ENCODE measurements at places on chromosomes 2 and 18. TPM values are rescaled to one million over a fixed set of nuclear protein-coding genes. Genes with fewer than 3 reads are reported as not detected.
A peak's percentile ranks its signal among the peaks of the same experiment; 100 is the strongest.

The TRIM54 gene
- not detected for total RNA-seq

The CREG2 gene
- 0.37 TPM for total RNA-seq

The BBS5 gene
- total RNA-seq: 0.58 TPM

DNA sequence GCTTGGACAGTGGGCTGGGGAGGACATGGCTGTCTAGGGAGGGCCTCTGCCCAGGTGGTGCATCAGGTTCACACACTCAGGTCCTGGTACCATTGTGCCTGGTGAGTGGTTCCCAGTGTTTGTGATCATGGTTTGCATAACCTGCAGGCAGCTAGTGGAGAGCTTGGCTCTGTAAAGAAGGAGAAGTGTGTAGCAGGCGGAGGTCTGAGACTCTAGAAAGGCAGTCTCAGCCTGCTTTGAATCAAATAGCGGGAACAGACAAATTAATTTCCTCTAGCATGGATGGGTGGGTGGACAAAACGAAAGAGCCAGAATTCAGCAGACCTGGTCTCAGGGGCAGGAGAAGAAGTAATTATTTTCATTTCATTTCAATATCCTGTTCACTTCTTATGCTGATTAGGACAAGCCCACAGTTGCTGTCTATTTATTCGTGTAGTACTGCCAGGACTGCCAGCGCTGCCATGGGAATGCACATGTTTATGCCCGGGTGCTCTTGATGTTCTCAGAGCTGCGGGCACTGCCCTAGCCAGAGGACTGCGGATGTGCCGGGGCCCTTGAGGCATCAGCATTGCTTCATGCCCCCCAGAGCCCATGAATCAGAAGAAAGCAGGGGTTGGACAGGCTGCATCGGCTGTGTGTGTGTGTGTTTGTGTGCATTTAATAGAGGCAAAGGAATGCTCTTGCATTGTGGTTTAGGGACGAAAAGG is 45.4 kb upstream of the DLX2 start:
- H3K4me3 ChIP-seq: no peak overlapping the region
- H3K36me3 ChIP-seq: no peaks in the 10 kb centered on the region
- H3K4me1 ChIP-seq: no peaks in the 10 kb centered on the region
- no peaks in the 10 kb centered on the region for H3K27me3 ChIP-seq
- no peak overlapping the region for H3K27ac ChIP-seq

- no peaks in the 10 kb centered on the region for H3K36me3 ChIP-seq
- no peak overlapping the region for H3K4me3 ChIP-seq
- no peak for DNase-seq
- no peaks in the 10 kb centered on the region for H3K4me1 ChIP-seq
- no peaks in the 10 kb centered on the region for H3K27me3 ChIP-seq
Observed at GRCh38 chr2:146818122-146818521, 1026.7 kb upstream of the ACVR2A start.

GRCh38 chr2:241393524-241394196 is 37.6 kb downstream of the FARP2 start:
- no peak overlapping the region for H3K4me3 ChIP-seq
- H3K4me1 ChIP-seq: no peaks in the 10 kb centered on the region
- no peak for DNase-seq
- peaks cover 10% of the 10 kb centered on the region for H3K36me3 ChIP-seq
- H3K27me3 ChIP-seq: no peaks in the 10 kb centered on the region
- H3K27ac ChIP-seq: no peak overlapping the region

GRCh38 chr18:79058007-79058406 is 11.2 kb upstream of the ATP9B start:
- H3K4me3 ChIP-seq: no peak overlapping the region
- DNase-seq: no peak
- H3K36me3 ChIP-seq: no peaks in the 10 kb centered on the region
- no peaks in the 10 kb centered on the region for H3K4me1 ChIP-seq
- H3K27me3 ChIP-seq: no peaks in the 10 kb centered on the region

DNA sequence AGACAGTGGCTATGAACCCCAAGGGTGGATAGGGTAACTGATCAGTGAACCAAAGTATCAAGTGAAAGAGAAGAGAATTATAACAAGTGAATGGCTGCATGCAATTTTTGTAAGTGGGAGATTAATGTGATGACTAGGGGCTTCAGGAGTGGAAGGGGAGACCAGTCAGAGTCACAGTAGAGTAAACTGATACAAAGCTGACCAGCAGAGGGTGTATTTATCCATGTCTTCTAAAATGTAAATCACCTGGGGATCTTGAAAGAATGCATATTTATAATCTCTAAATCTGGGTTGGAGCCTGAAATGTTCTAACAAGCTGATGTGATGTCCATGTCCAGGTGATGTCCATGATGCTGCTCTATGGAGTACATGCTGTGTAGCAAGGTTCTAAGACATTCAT is 1351.3 kb upstream of the CHAC2 start:
- no peaks in the 10 kb centered on the region for H3K27me3 ChIP-seq
- no peaks in the 10 kb centered on the region for H3K36me3 ChIP-seq
- H3K27ac ChIP-seq: no peak overlapping the region
- DNase-seq: peak; percentile 6
- H3K4me3 ChIP-seq: no peak overlapping the region

DNA sequence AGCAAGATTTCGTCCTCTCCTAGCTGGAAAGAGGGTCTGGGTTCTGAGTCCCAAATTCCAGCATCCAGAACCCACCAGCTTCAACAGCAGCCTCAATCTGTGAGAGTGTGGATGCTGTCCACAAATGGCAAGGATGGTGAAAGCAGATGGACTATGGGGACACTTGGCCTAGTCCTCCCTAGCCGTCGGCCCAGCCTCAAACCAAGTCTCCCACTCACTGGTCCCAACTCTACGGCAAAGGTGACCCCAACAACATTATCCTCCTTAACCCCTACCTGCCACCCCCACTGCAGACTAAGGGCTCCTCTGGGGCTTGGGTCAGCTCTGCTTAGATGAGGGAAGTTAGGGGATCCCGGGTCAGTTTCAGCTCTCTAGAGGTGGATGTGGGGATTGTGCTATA is 57.3 kb downstream of the TNS1 start:
- DNase-seq: no peak
- peaks cover 31% of the 10 kb centered on the region for H3K4me1 ChIP-seq
- H3K36me3 ChIP-seq: peaks cover 2% of the 10 kb centered on the region
- no peak overlapping the region for H3K4me3 ChIP-seq
- H3K27me3 ChIP-seq: no peaks in the 10 kb centered on the region
- no peak overlapping the region for H3K27ac ChIP-seq

DNA sequence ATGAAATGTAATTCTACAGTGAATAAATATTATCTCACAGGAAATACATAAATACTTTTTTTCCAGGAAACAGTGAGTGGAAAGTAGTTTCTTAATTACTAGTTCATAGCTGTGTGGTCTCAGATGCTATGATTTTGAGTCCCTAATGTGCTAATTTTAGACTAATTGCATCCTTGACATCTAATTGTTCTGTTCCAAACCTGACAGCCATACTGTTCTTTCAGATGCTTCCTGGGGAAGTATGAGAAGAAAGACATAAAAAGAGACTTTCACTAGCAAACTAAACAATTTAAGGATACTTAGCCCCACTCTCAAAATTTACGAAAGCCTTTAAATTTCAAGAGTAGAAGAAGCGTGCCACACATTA is 350.9 kb upstream of the CDH20 start:
- no peak overlapping the region for H3K27ac ChIP-seq
- DNase-seq: peak; percentile 8
- H3K36me3 ChIP-seq: no peaks in the 10 kb centered on the region
- no peaks in the 10 kb centered on the region for H3K27me3 ChIP-seq
- H3K4me3 ChIP-seq: no peak overlapping the region
- no peaks in the 10 kb centered on the region for H3K4me1 ChIP-seq

- no peaks in the 10 kb centered on the region for H3K36me3 ChIP-seq
- H3K27me3 ChIP-seq: no peaks in the 10 kb centered on the region
- no peak overlapping the region for H3K4me3 ChIP-seq
Observed at GRCh38 chr18:46061387-46061786, 10.7 kb downstream of the PSTPIP2 start.

GRCh38 chr18:55753643-55754263 is 165.8 kb upstream of the TCF4 start:
- DNase-seq: no peak
- H3K4me1 ChIP-seq: no peaks in the 10 kb centered on the region
- no peak overlapping the region for H3K4me3 ChIP-seq
- H3K27ac ChIP-seq: no peak overlapping the region
- no peaks in the 10 kb centered on the region for H3K27me3 ChIP-seq
- no peaks in the 10 kb centered on the region for H3K36me3 ChIP-seq

- DNase-seq: no peak
- no peak overlapping the region for H3K27ac ChIP-seq
- no peaks in the 10 kb centered on the region for H3K36me3 ChIP-seq
- no peaks in the 10 kb centered on the region for H3K27me3 ChIP-seq
- H3K4me3 ChIP-seq: no peak overlapping the region
Observed at GRCh38 chr2:145569108-145569507, 1049.2 kb upstream of the ZEB2 start.

DNA sequence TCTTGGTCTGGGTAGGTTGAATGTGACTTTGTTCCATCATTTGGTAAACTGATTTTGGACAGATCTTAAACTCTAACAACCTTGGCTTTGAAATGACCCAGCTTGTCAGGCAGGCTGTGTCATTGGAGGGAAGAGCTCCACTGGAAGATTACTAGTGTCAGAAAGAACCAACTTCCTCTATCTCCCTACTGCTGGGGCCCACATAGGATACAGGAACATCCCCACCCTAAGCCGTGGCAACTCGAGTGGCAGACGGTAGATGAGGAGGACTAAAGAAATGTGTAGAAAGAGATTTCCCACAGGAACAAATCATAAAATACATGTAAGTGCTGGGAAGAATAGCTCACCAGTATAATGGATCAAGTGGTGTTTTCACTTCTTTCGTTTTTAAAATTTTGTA is 4.3 kb upstream of the G6PC2 start:
- H3K27me3 ChIP-seq: no peaks in the 10 kb centered on the region
- DNase-seq: no peak
- H3K4me3 ChIP-seq: no peak overlapping the region
- H3K36me3 ChIP-seq: no peaks in the 10 kb centered on the region

GRCh38 chr2:71793926-71794325 is 340.6 kb downstream of the DYSF start:
- DNase-seq: no peak
- H3K4me1 ChIP-seq: no peaks in the 10 kb centered on the region
- no peak overlapping the region for H3K4me3 ChIP-seq
- no peak overlapping the region for H3K27ac ChIP-seq
- H3K36me3 ChIP-seq: no peaks in the 10 kb centered on the region
- H3K27me3 ChIP-seq: no peaks in the 10 kb centered on the region

DNA sequence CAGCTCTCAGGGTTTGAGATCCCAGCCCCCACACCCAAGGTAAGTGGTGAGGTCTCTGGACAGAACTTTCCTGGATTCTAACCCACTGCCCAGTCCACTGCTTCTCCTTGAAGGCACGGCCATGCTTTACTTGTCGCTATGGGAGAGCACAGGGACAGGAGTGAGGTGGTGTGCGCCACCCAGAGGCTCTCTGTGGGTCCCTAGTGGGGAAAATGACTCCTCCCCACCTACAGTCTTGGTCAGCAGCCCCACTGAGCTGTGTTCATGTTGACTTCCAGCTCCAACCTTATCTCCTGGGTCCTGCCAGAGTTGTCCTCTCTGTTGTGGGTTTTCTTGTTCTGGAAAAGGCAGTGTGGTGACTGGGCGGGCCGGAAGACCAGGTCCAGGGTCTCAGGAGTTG is 11.1 kb downstream of the TET3 start:
- H3K27me3 ChIP-seq: no peaks in the 10 kb centered on the region
- no peak overlapping the region for H3K27ac ChIP-seq
- no peak for DNase-seq
- H3K36me3 ChIP-seq: no peaks in the 10 kb centered on the region
- H3K4me1 ChIP-seq: peaks cover 15% of the 10 kb centered on the region
